ENCODE measurements at places on chromosomes 3 and 15.

GRCh38 chr15:48696627-48697312, 51.3 kb upstream of the FBN1 start:
- DNase-seq = peak; percentile 8

- DNase-seq = no peak
These were observed 564.5 kb upstream of the ADAMTS9 start for GRCh38 chr3:65252266-65252665.

DNA sequence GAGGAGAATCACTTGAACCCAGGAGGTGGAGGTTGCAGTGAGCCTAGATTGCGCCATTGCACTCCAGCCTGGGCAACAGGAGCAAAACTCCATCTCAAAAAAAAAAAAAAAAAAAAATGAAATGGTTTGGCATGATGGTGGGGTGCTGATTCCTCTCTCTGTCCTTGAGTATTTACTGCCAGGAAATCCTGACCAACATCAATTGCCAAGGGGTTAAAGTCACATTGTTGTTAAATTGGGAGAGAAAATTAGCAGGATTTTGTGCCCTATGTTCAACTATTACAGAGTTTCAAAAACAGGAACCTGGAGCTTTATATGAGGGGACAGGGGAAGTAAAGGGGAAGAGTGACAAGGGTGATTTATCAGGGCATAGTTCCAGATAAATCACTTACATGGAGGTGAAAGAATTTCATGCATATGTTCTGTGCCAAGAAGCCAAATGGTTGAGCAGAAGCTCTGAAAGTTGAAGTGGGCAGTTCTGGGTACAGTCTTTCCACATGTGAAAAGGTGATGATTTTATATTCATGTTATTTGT, 70.5 kb upstream of the TSEN2 start:
- no peak for DNase-seq

DNA sequence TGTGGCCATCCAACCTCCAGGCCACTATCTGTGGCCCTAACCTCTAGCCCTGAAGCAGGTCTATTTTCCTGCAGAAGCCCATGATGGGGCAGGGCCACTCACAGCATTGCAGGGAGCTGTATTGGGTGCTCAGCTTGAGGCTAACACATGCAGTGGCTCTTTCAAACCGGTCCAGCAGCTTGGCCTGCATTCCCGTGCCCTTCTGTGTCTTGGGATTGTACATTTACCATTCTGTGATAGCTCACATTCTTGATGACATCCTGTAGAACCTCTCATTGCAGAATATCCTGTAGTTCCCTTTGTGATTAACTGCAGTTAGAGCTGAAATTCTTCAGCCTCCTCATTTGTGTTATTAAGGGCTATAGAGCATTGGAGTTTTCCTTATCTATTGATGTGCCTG, 60.8 kb upstream of the ANKRD34C start:
- DNase-seq = no peak

DNA sequence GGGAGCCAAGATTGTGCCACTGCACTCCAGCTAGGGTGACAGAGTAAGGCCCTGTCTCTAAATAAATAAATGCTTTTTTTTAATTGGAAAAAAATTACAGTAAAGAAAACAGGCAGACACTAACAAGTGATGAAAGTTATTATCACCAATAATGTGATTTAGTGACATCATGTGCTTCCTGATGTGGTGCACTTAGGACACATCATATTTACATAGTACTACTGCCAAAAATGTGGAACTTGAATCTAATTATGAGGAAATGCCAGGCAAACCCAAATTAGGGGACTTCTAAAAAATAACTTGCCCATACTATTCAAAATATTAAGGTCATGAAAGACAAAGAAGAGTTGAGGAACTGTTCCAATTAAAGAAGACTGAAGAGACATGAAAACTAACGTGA, 30.8 kb downstream of the MAP4 start:
- no peak for DNase-seq

DNA sequence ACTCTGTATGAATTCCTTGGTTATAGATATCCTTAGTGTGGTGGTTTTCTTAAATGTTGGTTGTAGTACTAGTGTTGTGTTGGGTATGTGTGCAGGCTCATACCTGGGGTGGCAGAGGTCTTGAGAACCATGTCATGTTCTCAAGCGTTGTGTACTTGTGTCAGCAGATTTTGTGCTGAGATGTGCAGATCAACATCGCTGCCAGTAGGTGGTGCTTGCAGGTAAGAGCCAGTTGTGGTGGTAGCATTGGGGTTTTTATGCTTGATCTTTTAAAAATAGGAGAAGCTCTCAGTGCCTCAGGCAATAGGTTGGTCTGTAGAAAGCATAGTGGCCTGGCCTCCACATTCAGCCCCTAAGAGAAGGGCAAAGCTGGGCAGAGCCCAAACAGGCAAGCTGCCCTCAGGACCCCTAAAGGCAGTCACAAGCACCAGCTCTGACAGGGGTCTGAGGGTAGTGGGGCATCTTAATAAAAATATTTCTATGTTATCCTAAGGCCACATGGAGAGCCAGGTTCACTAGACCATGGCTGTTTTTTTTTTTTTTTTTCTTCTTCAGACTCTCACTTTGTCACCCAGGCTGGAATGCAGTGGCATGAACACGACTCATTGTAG, 164.0 kb downstream of the IL20RB start:
- peak; percentile 8 for DNase-seq

DNA sequence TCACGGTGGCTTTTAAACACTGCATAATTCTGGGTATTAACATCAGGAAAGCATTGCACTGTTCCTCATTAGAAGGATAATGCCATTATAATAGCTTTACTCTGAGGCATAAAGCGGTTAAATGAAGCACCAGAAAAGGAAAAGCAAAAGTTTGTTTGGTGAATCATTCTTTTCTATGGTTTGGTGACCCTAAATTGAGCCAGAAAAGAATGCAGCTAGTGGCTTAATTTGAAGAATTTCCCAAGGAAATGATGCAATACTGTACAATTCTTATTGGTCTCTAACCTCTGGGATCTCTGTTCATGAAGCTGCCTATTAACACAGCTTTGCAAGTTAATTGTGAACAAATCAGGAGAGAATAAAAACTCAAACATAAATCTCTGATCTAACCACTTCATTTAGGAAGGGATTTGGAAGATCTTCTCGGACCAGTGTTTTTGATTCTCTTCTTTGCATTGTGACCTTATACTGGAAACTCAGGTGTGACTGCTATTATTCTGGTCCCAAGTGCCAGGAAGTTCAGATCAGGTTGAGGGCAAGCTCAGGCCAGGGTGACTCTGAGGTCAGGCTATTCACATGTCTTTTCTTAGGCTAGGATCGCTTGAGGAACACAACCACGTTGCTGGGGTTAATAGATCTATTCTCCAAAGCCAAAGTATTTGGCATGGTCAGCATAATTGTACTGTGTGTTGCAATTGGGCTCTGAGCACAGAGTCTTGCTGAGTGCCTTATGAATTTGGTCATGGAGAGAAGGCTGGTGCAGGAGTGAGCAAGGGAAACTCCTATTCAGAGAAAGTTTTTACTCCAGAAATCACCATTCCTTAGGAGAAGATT, 11.3 kb upstream of the DLG1 start:
- peak; percentile 96 for DNase-seq

GRCh38 chr3:46970391-46971091, 6.0 kb downstream of the CCDC12 start:
- DNase-seq = peak; percentile 57

DNA sequence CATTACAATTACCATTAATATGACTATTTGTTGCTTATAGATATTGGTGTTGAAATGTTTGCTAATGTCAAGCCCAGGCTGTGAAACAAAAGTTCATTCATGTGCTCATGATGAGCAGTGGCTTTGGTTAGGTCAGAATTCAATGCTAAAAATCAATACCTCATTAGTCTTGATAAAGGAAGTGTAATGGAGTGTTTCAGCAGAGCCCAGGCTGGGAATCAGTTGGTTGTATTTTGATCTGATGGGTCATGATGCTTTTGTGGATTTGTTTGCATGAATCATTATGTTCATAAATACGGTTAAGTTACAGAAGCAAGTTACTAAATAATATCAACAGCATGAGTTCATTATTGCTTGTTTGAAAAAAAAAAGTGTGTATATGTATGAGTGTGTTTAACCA, 13.6 kb upstream of the ZNF774 start:
- no peak for DNase-seq

GRCh38 chr3:146692254-146692653, 87.1 kb upstream of the PLSCR5 start:
- DNase-seq = peak; percentile 1

- no peak for DNase-seq
These were observed 739 bp downstream of the SYN2 start for GRCh38 chr3:12004741-12005513.

GRCh38 chr3:47714606-47715005, 67.1 kb downstream of the SMARCC1 start:
- no peak for DNase-seq

- no peak for DNase-seq
These were observed 1.8 kb downstream of the PRKCD start for GRCh38 chr3:53162672-53163443.

GRCh38 chr15:39579487-39580116, 1.3 kb upstream of the THBS1 start:
- peak; percentile 94 for DNase-seq

GRCh38 chr3:187684880-187685279, 14.7 kb upstream of the SST start:
- DNase-seq = peak; percentile 54

DNA sequence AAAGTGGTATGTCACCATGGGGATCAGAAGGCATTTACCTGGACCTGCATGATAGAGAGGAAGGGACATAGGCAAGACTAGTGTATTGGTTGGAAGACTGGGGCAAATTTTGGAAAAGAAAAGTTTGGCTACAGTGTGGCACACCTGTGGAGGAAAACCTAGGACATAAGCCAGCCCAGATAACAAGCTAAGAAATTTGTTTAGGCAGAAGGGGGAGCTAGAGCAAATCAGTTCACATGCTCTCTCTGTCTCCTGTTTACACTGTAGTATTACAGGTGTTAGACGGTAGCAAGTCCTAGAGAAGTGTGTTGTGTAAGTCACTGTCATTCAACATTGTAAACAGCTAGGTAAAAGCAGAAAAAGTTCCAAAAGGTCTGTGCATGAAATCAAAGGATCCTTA, 11.9 kb upstream of the ALDH1A2 start:
- no peak for DNase-seq

GRCh38 chr15:57079446-57079845, 161.0 kb downstream of the TCF12 start:
- no peak for DNase-seq
